T-helper 2 cell treated with Interferon-gamma antibody and Interleukin-4, amounts not matched to agents 5 μg/mL and 100 μg/mL, for 36 hours (primary cell): ENCODE measurements at places on chromosomes 11 and 22.

- H3K4me3 ChIP-seq, result no peak overlapping the region
- no peak for DNase-seq
- H3K27ac ChIP-seq, result no peak overlapping the region
- no peaks in the 10 kb centered on the region for H3K4me1 ChIP-seq
These were observed 39.6 kb upstream of the AMOTL1 start for GRCh38 chr11:94728541-94728940.

DNA sequence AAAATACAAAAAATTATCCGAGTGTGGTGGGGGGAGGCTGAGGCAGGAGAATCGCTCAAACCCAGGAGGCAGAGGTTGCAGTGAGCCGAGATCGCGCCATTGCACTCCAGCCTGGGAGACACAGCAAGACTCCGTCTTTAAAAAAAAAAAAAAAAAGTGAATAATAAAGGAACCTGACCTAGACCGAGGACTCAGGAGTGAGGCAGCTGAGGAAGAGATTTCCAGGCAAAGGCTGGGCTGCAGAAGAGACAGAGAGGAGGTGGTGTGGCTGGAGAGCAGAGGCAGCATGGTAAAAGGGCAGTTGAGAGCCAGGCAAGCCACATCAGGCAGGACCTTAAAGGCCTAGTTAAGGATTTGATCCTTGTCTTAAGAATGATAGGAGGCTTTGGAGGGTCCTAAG, 28.4 kb upstream of the SMCO4 start:
- H3K4me1 ChIP-seq, result no peaks in the 10 kb centered on the region
- no peak overlapping the region for H3K27ac ChIP-seq

DNA sequence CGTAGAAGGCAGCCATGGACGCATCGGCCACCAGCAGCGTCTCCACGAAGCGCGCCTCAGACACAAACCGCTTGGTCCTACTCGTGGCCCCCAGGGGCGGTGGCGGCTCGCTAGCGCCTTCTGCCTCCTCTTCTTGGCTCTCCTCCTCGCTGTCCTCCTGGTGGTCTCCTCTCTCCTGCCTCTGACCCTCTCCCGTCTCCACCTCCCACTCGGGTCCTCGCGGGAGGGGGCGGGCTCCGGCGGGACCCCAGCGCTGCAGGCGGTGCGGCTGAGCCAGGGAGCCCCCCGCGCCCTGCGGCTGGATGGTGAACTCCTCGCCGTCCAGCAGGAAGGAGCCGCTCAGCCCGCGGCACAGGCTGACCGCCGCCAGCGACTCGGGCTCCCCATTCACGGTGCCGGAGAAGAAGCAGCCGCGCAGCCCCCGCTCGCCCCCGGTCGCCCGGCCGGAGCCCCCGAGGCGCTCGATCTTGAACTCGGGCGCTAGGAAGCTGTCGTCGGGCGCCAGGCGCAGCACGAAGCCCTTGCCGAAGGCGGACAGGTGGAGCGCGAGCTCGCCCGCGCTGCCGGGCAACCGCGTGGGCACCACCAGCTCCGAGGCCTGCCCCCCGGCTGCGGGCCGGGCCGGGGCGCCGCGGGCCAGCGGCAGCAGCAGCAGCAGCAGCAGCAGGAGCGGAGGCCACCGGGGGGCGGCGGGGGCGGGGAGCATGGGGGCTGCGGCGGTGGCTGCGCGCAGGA, 661 bp downstream of the ADAMTS8 start:
- DNase-seq, result no peak
- H3K27me3 ChIP-seq, result peaks cover 57% of the 10 kb centered on the region
- no peak overlapping the region for H3K4me3 ChIP-seq
- no peak overlapping the region for H3K27ac ChIP-seq
- no peaks in the 10 kb centered on the region for H3K36me3 ChIP-seq
- peaks cover 4% of the 10 kb centered on the region for H3K4me1 ChIP-seq

- no peaks in the 10 kb centered on the region for H3K36me3 ChIP-seq
- no peak overlapping the region for H3K4me3 ChIP-seq
- H3K27ac ChIP-seq, result no peak overlapping the region
These were observed 147.5 kb upstream of the CTSC start for GRCh38 chr11:88484873-88485621.

DNA sequence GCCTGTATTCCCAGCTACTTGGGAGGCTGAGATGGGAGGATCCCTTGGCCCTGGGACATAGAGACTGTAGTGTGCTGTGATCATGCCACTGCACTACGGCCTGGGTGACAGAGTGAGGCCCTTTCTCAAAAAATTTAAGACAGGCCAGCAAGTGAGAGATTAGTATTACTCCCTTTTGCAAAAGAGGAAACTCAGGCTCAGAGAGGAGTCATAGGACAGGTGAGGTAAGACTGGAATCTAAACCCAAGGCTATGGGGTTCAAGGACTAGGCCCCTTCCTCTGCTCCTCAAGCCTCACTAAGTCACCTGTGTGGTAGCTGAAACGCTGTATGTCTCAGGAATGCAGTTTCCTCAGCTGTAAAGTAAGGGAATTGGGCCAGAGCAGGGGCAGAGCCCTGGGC, 1.6 kb upstream of the P2RY2 start:
- H3K27ac ChIP-seq, result no peak overlapping the region
- no peak for DNase-seq
- no peaks in the 10 kb centered on the region for H3K4me1 ChIP-seq
- no peaks in the 10 kb centered on the region for H3K36me3 ChIP-seq
- peaks cover 35% of the 10 kb centered on the region for H3K27me3 ChIP-seq
- no peak overlapping the region for H3K4me3 ChIP-seq

GRCh38 chr11:44312876-44313275, 2.9 kb upstream of the ALX4 start:
- no peak for DNase-seq
- H3K36me3 ChIP-seq, result no peaks in the 10 kb centered on the region
- H3K4me3 ChIP-seq, result no peak overlapping the region
- H3K4me1 ChIP-seq, result peaks cover 4% of the 10 kb centered on the region

- H3K4me1 ChIP-seq, result peaks cover 22% of the 10 kb centered on the region
- DNase-seq, result no peak
- no peaks in the 10 kb centered on the region for H3K27me3 ChIP-seq
- no peak overlapping the region for H3K4me3 ChIP-seq
These were observed 50.7 kb upstream of the ARHGAP32 start for GRCh38 chr11:129242855-129243254.

DNA sequence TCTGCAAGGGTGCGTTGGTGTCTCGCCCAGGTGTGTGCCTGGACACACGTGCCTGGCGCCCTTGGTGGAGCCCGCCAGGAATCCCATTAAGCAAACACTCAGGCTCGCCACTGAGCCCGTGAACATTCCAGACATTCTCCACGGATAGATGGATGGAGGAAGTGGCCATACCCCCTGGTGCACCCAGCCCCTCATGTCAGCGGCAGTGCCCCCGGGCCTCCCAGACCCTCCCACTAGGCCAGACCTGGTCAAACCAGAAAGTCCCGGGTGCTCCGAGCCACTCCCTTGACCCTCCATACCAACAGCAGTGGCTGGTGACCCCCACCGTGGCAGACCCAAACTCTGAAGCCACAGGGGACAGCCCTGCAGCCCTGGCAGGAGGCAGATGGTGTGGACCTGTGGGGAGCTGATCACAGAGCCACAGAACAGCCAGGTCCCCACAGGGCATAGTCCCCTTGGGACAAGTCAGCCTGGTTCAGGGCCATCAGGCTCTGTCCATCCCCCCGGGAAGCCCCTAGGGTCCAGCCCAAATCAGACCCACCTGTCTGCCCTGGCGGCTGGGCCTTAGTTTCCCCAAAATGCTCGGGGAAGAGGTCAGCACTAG, 1.9 kb downstream of the EPS8L2 start:
- no peak overlapping the region for H3K27ac ChIP-seq
- no peak overlapping the region for H3K4me3 ChIP-seq
- H3K36me3 ChIP-seq, result peaks cover 2% of the 10 kb centered on the region
- peaks cover 4% of the 10 kb centered on the region for H3K4me1 ChIP-seq
- peaks cover 16% of the 10 kb centered on the region for H3K27me3 ChIP-seq

GRCh38 chr11:36460220-36460619, 49.9 kb downstream of the TRAF6 start:
- H3K27ac ChIP-seq, result no peak overlapping the region
- peaks cover 12% of the 10 kb centered on the region for H3K4me1 ChIP-seq
- H3K4me3 ChIP-seq, result no peak overlapping the region
- H3K36me3 ChIP-seq, result no peaks in the 10 kb centered on the region

GRCh38 chr11:12160680-12161079, 50.3 kb downstream of the MICAL2 start:
- H3K36me3 ChIP-seq, result peaks cover 25% of the 10 kb centered on the region
- peak overlapping the region; percentile 50 for H3K27ac ChIP-seq
- DNase-seq, result no peak
- H3K4me3 ChIP-seq, result no peak overlapping the region
- peaks cover 67% of the 10 kb centered on the region for H3K4me1 ChIP-seq

- no peaks in the 10 kb centered on the region for H3K4me1 ChIP-seq
- DNase-seq, result no peak
- H3K36me3 ChIP-seq, result no peaks in the 10 kb centered on the region
- H3K4me3 ChIP-seq, result no peak overlapping the region
These were observed 81.9 kb upstream of the RCN1 start for GRCh38 chr11:32008880-32009551.

- H3K27ac ChIP-seq, result no peak overlapping the region
- no peaks in the 10 kb centered on the region for H3K4me1 ChIP-seq
- H3K27me3 ChIP-seq, result no peaks in the 10 kb centered on the region
- H3K4me3 ChIP-seq, result no peak overlapping the region
- no peaks in the 10 kb centered on the region for H3K36me3 ChIP-seq
- no peak for DNase-seq
These were observed 2191.2 kb downstream of the LRRC4C start for GRCh38 chr11:39268176-39268690.
